ENCODE measurements at places on chromosomes 1 and 21.

- peak; percentile 96 for DNase-seq
Measured at GRCh38 chr1:46401964-46402626, 8.0 kb downstream of the FAAH start.

GRCh38 chr1:13583966-13584791 lies 547 bp downstream of the PDPN start:
- DNase-seq, result no peak

DNA sequence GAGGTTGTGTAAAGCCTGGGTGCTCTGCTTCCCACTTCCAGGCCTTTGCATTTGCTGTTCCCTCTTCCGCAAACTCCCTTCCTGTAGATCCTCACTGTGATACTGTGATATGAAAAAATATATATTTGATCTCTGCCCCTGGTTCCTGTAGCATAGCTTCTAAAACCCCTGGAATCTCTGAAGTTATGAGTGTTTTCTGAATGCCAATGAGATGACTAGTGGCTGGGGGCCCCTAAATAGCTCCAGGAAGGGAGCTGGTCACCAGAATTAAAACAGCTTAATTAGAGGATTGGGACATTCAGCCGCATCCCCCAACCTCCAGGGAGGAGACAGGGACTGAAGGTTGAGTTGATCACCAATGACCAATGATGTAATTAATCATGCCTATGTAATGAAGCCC lies 21.9 kb downstream of the DUSP10 start:
- DNase-seq, result no peak

GRCh38 chr1:247540581-247540980 lies 4.3 kb upstream of the OR2C3 start:
- no peak for DNase-seq

- DNase-seq, result no peak
Measured at GRCh38 chr21:17467392-17467791, 45.5 kb upstream of the CXADR start.

GRCh38 chr1:169115891-169116585 lies 9.5 kb downstream of the ATP1B1 start:
- peak; percentile 82 for DNase-seq

DNA sequence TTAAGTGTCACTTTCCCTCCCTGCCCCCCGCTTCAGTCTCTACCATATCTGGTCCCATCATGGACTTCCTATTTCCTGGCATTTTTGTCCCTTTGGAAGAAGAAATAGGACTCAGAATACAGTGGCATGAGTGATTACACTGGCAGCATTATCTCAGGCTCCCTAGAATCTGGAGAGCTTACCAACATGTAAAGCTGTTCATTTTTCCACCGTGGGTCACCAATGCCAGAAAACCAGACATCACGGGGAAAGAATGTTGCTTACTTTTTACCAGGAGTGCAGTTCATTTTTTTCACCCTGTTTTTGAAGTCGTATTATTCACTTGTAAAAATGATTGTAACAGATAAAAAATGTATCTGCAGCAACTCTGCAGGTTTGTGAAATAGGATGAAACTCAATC lies 44.8 kb downstream of the BACH1 start:
- DNase-seq, result no peak

- no peak for DNase-seq
Measured at GRCh38 chr1:157829711-157830110, 9.8 kb upstream of the FCRL1 start.

DNA sequence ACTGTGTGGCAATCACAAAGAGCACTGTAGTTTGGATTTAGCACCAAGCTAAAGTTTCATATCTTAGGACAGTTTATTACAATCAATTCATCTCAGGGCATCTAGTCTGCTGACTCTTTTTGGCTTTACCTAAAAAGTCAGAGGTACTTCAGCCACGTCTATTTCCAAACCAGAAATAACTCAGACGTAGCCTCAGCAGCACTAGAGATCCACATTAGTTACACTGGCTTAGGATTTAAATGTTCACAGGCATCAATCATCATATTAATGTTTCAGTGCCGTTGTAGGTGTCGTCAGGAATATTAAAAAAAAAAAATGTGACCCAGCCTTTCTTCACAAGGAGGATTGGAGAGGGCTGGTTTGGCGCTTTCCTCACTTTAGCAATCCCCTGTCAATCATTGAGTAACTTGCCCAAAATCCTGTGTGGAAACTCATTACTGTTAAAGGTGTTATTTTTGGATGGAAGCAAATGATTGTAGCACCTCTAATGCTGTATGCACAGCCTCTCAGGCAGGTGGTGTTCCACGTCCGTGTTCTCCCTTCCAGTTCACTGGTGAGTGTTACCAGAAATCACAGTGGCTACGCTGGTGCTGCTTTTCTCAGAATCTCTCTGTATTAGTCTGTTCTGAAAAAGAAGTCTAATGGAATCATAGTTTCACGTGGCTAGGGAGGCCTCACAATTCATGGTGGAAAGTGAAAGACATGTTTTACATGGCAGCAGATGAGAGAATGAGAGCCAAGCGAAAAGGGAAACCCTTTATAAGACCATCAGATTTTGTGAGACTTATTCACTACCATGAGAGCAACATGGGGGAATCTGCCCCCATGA lies 45.4 kb downstream of the NEK7 start:
- no peak for DNase-seq

GRCh38 chr1:108053270-108054013 lies 88.5 kb upstream of the VAV3 start:
- no peak for DNase-seq

DNA sequence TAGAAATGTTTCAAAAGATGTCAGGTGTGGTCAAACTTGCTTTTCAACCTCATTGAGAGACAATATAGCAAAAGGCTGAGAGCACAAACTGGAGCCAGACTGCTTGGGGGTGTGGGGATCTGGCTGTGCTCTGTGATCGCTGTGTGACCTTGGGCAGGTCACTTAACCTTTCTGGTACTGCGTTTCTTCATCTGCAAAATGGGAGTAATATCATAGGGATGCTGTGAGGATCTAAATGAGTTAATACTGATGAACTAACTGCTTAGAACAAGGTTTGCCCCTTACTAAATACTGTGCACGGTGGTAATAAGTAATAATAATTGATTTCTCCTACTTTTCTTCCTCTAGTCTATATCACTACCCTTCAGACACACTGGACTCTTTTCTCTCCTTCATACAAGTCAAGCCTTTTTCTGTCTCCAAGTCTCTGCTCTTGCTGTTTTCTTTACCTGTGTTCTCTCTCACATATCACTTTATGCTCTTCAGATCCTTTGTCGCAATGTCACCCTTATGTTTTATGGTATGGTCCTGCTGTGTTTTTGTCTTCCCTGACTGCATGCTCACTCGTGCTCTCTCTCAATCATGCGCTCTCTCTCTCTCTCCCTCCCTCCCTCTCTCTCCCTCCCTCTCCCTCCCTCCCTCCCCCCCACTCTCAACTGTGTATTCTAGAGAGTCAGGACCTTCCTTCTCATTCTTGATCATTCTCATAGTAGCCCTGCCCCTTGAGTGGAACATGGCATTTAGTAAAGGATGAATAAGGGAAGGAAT lies 3.3 kb downstream of the MGST3 start:
- no peak for DNase-seq

Measured in NCI-H2029 (cell line).